ENCODE measurements at places on chromosomes 7 and 10. TPM values are rescaled to one million over a fixed set of nuclear protein-coding genes. Genes with fewer than 3 reads are reported as not detected.

DNA sequence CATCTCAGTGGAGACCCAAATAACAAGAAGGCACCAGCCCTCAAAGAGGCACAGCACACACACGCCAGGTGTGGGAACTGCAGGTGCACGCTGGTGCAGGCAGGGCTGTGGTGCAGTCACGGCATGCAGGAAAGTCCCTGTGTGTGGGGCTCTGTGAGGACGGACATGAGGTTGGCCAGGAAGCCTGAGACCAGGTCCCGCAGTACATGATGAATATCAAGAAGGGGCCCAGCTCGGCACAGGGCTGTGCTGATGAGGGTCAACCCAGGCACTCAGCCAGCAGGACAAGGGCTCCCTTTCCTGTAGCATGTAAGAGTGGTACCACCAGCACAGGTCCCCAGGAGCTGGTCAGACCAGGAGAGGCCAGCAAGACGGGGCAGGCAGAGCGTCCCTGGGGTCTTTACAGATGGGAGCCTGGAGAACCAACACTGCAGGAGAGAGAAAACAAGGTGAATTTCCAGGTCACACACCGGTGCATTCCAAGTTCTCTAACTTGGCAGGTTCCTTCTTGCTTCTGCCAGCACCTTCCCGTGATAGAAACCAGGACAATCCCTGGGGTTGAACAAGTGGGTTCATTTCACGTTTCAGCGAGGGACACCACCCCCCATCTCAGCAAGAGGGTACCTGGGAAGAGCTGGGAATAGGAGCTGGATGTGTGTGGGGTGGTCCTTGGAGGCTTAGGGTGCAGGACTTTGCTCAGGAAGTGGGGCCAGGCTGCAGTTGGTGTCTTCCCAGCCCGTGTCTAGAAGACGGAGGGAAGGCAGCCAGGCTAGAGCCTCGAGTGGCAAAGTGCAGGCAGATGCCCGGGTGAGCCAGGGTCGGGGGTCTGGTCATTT lies 244.8 kb upstream of the TCERG1L start:
- DNase-seq, result no peak

DNA sequence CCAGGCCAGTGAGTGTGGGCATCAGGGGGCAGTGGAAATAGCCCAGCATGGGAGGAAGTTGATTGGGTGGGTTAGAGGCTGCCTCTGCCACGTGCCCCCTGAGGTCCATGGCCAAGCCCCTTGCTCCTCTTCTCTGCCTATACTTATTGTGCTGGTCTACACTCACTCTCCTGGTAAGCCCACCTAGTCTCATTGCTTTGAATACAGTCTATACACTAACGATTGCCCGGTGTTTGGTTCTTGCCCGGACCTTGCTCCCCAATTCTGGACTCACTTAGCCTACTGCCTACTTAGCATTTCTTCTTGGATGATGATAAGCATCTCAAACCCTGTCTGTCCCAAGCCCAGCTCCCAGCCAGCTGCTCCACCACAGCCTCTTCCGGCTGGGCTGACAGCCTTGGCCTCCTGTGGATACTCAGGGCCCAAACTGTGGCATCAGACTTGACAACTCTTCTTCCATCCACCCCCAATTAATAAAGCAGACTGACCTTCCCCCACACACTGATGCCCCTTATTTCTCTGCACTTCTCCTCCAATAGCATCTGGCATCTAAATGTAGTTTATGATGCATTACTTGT lies 10.1 kb downstream of the LRRC18 start:
- DNase-seq, result no peak

Gene ABLIM1
- polyA plus RNA-seq, result 118 TPM

- DNase-seq, result no peak
Measured at GRCh38 chr10:35306852-35307251, 29.5 kb upstream of the CCNY start.

- no peak for DNase-seq
Measured at GRCh38 chr7:142083605-142084004, 27.9 kb upstream of the MGAM2 start.

GRCh38 chr7:120857588-120858573 lies at the start of gene TSPAN12:
Gene TSPAN12, minus strand, starts transcription at chr7:120858144. Its CDS starts 1,381 bp downstream, at chr7:120856763.
- DNase-seq, result peak; percentile 74

DNA sequence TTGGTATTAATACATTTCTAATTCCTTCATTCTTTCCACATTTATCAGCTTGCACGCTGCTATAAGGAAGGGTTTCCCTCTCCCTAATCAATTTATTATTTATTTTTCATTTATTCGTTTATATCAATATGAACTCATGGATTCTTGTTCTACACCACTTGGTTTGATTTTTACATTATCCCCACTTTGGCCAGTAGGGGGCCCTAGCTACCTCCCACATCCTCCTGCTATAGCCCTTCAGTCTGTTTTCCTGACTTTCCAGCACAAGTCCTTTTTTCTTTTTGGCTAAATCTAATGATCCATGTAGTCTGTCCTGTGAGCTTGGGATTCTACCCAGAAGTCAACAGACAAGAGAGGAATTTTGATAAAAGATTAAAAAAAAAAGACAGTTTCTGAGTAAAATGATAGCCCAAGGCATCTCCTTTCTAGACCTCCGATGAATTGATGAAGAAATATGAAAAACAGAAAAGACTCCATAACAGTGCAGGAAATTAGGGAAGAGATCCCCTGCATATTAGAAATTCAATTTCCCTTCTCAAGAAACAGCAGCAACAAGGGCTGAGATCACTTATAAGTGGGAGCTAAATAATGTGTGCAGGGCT lies 47.7 kb downstream of the LYZL2 start:
- DNase-seq, result peak; percentile 19

GRCh38 chr7:12161146-12161545 lies 49.9 kb upstream of the TMEM106B start:
- DNase-seq, result no peak

Gene CDHR1
- polyA plus RNA-seq, result 0.82 TPM

DNA sequence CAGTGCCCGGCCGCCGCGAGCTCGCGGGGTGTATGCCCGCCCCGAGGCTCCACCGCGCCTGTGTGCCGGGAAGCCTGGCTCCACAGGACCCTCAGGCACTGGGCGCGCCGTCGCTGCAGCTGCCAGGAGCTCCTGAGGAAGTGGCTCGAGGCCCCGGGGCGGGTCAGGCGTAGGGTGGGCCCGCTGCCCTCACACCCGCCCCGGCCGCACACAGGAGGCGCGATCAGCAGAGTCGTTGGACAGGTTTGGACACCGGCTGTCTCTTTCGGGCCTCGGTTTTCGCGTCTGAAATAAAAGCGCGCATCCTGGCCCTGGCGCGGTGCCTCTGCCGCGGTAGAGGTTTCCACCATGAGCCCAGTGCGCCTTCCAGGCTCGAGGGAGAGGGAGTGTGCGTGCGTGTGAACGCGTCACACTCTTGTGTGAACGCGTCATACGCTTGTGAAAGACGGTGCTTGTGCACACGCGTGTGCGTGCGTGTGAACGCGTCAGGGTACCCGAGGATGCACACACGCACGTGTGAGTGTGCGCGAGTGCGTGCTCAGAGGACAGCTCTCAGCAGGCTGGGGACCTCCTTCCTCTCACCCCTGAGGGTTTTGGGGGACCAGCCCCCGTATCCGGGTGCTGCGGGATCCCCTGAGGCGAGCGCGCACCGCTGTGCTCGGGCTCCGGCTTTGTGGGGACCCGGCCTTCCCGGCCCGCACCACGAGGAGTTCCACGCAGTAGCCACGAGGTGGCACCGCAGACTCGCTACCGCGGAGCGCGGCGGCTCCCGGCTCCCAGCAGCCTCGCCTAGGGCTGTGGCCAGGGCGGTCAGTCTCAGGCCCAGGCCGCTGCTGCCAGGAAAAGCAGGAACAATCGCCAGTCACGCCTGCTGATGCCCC lies 83.8 kb downstream of the BMS1 start:
- DNase-seq, result no peak

DNA sequence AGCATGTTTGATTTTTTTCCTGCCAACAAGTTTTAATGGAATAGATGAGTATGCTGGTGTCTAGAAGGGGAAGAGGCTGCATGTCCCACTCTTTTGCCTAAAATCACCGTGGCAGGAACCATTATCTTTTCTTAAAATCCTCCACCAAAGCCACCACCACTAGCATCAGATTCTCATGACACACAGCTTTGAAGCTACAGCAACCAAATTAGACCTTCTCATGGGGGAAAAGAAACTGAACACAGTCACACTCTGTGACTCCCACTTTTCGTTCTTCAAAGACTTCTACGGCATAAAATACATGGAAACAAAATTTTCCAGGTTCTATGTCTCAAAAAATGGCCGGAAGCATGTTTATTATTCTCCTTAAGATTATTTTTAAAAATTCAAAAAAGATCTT lies 81.8 kb downstream of the SGMS1 start:
- DNase-seq, result no peak
